NCI-H446 treated with DMSO at 0.1 percent for 48 hours (cell line): ENCODE measurements at places on chromosomes 1 and 21.

DNA sequence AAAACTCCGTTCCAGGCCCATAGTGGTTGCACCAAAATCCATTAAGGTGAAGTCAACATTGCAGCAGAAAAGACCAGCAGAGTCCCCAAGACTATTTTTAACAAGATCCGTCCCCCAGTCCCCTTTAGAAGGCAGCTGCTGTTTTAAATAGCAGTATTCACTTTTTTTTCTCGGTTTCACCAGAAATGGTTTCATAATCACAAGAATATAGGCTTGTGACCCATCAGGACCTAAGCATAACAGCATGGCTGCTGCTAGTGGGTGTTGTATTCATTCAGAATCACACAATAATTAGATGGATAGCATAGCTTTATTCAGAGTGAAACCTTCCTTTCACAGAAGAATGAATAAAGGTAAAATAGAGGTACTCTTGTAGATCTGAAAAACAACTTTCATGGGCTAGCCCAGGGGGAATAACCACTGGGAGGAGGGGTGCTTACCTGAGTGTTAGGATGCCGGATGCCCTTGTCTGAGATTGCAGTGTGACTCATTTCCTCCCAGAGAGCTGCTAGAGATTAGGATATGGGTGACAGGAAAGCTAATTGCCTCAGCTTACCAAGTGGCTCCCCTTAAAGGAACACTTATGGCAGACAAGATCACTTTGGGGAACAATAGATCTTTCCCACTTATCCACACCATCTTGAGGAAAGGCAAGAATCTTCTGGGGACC is 35.0 kb downstream of the ACKR1 start:
- no peak for DNase-seq

DNA sequence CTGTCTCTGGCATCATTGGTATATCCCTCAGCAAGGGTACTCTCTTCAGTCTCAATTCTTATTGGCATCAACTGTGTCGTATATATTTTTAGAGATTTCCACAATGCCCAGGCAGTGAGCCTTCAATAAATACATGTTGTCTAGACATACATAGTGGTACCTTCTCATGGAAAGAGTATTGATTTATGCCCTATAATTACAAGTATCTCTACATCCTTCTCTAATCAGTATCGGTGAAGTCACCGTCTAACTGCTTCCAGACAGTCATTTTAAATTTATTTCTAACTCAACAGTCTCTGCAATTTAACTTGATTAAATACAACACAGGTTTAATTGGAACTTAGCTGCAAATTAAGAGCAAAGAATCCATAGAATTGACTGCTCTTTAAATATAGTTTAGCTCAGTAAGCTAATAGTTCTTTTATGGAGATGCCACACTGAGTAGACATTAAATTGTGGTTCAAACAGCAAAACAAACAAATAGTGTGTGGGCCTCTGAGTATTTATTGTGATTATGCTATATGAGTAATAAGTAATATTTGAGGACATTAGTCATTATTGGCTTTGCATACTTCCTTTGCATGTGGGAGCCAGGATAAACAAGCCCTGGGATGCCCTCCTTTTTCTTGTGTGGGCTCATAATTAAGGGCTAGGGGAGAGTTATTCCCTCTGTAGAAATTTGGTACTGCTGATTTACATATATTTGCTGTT is 126.9 kb upstream of the DUSP10 start:
- DNase-seq = peak; percentile 28

GRCh38 chr21:45845063-45845769 is 136.4 kb upstream of the COL6A1 start:
- DNase-seq = no peak

- DNase-seq = no peak
Measured at GRCh38 chr1:227666286-227666685, 68.8 kb downstream of the JMJD4 start.

- no peak for DNase-seq
Measured at GRCh38 chr1:71908303-71908702, 374.0 kb downstream of the NEGR1 start.

- DNase-seq = no peak
Measured at GRCh38 chr1:42183957-42184268, 19.4 kb upstream of the GUCA2A start.

DNA sequence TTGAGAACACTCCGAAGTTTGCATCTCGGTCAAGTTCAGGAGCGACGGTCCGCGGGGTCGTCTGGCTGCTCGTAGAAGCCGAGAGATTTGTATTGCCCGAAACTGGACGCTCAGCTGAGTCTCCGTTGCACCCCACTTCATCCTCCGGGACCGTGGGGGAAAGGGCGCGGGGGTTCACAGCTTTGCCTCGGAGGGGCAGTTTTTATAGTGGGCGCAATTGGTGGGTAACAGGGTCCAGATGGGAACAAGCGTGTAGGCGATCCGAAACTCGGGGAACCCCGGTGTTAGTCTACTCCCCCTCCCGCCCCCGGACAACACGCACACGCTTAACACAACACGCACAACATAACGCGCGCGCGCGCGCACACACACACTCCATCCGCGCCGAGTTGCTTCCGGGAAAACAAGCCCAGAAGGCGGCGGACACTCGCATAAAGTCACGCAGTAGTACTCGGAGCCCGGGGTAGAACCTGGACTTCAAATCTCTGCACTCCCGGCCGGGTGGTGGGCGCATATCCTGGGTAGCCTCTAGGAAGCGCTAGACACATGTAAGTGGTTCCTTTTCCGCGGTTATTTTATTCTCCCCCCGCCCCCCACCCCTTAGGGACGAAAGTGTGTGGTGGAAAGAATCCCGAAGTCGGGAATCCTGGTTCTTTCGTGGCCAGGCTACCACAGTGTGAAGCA is 1.1 kb upstream of the JUN start:
- peak; percentile 84 for DNase-seq

- DNase-seq = no peak
Measured at GRCh38 chr1:41353744-41354143, 7.5 kb upstream of the FOXO6 start.
